ENCODE measurements at places on chromosomes 6 and 20.

DNA sequence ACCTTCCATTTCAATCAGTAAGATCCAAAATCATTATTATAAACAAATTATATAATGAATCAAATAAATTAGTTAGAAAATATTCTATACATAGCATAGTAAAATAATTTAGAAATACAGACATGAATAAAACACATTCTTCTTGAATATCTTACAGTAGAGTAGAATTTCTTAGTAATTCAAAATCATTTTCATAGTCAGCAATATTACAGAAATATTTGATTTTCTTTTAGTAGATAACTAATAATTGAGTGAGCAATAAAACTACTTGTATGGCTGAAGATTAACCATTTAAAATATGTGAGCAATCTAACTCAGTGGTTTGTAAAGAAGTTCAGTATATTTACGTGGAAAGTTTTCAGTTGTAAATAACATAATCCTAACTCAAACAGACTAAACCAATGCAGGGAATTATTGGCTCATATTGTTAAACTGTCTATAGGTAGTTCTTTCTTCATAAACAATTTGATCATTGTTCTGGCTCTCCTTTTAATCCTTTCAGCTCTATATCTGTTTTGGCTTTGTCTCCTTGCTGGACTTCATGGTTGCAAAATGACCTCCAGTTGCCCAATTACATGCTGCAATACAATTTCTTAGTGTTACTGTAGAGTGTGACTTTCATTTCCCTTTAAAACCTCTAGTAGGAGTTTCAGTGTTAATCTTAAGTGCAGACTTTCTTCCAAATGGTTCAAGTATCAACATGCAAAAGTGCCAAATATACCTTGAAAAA lies 307.5 kb downstream of the EYS start:
- no peak for DNase-seq

DNA sequence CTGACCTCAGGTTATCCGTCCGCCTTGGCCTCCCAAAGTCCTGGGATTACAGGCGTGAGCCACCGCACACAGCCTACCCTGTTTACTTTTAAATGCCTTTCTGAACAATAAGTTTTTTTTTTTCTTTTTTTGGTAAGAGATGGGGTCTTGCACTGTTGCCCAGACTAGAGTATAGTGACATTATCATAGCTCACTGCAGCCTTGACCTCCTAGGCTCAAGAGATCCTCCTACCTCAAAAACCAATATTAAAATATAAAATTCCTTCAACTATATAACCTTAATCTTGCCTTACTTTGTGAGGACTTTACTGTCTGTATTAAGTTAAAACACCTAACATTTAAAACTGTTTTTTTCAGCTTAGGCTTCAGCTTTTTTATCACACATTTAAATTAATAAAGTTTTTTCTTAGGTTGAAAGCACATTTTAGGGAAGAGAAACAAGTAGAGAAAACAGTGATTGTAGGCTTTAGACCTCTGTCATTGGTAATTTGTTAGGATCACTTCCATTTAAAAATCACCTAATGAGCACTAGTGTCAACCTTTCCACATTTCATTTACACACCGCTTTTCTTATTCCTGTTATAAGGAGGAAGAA lies 2.9 kb downstream of the UBR2 start:
- DNase-seq = no peak

DNA sequence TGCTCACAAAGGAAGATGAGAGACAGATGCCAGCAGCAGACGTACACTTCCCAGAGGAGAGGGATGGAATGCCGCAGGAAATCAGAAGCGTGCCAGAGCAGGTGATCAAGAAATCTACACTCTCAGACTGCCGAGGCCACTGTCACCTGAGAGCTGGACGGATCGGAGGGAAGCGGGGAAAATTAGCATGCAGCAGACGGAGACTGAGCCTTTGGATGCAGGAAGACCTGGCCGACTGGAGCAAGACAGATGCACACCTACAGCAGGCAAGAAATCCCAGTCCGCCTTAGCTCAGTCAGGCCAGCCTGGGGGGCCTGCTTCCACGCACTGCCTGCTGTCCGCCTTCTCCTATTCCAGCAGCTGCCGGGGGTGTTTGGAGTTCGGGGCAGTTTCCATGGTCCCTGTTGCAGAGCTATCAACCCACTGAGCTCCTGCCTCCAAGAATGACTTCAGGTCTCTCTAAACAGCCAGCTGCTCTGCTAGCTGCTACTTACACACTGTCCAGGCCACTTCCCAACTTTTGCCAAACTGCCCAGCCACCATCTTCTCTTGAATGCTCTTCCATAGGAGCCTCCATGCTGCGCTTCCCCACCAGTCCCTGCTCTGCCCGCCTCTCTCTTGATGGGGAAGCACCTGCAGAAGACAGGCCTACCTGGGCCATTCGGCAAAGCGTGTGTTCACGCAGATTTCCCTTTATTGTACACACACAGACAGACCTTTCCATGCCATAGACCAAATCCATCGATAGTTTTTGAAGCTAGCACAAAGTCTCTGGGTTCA lies 368.5 kb downstream of the ZFAND3 start:
- no peak for DNase-seq

DNA sequence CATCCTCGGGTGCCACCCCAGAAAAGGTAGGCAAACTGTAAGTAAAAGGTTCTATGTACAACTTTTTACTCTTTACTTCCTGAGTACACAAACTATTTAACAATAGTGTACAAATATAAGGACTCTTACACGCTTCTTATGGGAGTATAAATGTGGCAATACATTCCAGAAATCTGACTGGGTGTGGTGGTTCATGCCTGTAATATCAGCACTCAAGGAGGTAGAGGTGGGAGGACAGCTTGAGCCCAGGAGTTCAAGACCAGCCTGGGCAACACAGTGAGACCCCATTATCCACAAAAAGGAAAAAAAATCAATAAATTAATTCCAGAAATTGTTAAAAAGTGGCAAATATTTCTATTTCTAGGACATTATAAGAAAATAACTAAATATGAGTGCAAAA lies 48.9 kb downstream of the PIGU start:
- DNase-seq = no peak

GRCh38 chr6:72770959-72771358 lies 149.1 kb downstream of the KCNQ5 start:
- no peak for DNase-seq

GRCh38 chr6:33983721-33984465 lies 162.0 kb downstream of the GRM4 start:
- no peak for DNase-seq

- no peak for DNase-seq
Measured at GRCh38 chr6:4133941-4134838, 1.2 kb downstream of the ECI2 start.

- no peak for DNase-seq
Measured at GRCh38 chr6:35490821-35491557, 5.9 kb downstream of the TEAD3 start.

DNA sequence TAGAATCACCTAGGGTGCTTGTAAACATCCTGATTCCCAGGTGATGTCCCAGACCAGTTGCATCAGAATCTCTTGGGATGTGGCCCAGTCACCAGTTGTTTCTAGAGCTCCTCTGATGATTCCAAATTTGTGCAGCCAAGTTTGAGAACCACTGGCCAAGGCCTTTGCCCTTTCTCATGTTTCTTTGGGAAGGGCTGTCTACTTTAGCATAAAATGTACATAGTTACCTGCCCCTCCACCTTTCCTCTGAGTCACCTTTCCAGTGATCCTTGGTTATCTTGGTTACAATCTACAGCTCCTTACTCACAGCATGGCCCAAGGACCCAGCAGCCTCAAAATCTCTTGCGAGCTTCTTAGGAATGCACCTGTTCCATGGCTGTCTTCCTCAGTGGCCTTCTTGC lies 266.4 kb upstream of the PRND start:
- no peak for DNase-seq

- no peak for DNase-seq
Measured at GRCh38 chr20:2379511-2380229, 1.0 kb upstream of the TGM6 start.

GRCh38 chr20:2137552-2138201 lies 36.0 kb downstream of the STK35 start:
- no peak for DNase-seq

- no peak for DNase-seq
Measured at GRCh38 chr20:19304389-19304788, 91.9 kb downstream of the SLC24A3 start.

GRCh38 chr20:59983076-59983475 lies 24.9 kb downstream of the CDH26 start:
- DNase-seq = no peak

DNA sequence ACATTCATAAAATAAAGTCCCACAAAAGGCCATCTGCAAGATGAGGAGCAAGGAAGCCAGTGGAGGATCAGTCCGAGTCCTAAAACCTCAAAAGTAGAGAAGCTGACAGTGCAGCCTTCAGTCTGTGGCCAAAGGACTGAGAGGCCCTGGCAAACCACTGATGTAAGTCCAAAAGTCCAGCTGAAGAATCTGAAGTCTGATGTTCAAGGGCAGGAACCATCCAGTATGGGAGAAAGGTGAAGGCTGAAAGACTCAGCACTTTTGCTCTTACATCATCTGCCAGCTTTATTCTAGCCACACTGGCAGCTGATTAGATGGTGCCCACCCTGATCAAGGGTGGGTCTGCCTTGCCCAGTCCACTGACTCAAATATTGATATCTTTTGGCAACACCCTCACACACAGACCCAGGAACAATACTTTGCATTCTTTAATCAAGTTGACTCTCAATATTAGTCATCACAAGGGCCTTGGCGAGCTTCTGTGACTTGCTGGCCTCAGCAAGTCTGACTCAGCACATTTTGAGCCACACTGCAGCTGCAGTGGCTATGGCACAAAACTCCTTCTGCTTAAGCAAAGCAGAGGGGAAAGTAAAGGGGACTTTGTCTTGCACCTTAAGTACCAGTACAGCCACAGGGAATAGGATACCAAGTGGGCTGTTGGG lies 1370.3 kb upstream of the CITED2 start:
- DNase-seq = no peak

- no peak for DNase-seq
Measured at GRCh38 chr6:6881438-6882225, 226.1 kb upstream of the RREB1 start.

GRCh38 chr20:61322151-61322865 lies 70.2 kb downstream of the CDH4 start:
- no peak for DNase-seq

DNA sequence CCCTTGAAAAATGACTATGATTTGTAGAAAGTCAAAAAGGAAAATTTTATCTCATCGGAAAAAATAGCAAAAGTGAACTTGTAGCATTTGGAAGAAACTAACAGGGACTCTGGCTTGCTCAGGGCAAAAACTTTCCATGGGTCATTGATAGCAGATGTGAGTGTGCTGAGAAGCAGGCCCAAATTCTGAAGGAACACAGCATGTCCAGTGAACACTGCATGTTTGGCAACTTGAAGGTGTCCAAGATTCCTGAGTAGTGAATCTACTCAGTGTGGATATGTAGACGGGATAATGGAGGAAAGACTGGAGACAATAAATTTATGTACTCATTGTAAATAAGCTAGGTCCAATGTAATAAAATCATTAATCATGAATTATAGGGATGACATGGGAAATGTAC lies 8.2 kb downstream of the SLC17A2 start:
- DNase-seq = no peak

DNA sequence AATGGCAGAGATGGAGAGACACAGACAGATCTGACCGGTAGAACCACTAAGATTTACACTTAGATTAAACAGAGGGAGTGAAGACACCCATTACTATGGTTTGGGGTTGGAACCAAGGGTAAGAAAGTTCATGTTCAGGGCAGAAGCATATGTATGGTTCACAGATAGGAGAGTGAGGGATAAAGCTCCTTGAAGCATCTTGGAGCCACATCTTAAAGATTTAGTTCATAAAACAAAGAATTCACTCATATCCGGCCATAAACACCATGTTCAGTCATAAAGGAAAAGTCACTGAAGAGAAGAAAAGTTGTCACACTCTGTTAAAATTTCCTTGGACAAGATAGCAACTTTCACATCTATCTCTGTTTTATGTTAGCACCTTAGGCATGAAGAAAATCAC lies 18.0 kb downstream of the STX7 start:
- DNase-seq = no peak

Data from NCI-H345 (cell line).